ENCODE measurements at places on chromosomes 11 and 22. TPM values are rescaled to one million over a fixed set of nuclear protein-coding genes. Genes with fewer than 3 reads are reported as not detected.

Gene DEUP1
- under 0.01 TPM for total RNA-seq

Gene PTDSS2
- 26.3 TPM for total RNA-seq

Gene ZNF280B
- total RNA-seq: 0.26 TPM

- DNase-seq: no peak
Observed at GRCh38 chr11:1864831-1865665, 12.2 kb downstream of the LSP1 start.

Gene RIN1
- 19.0 TPM for total RNA-seq

GRCh38 chr11:1146365-1146764, 11.4 kb upstream of the MUC5AC start:
- DNase-seq: no peak

GRCh38 chr11:127587511-127587910, 586.9 kb upstream of the KIRREL3 start:
- DNase-seq: no peak

- peak; percentile 90 for DNase-seq
Observed at GRCh38 chr22:30297991-30298701, 8.8 kb upstream of the CASTOR1 start.

GRCh38 chr11:133660202-133660568, 127.9 kb upstream of the OPCML start:
- DNase-seq: no peak

Gene MAJIN
- not detected for total RNA-seq

GRCh38 chr22:19848298-19849224, 6.1 kb downstream of the GNB1L start:
- peak; percentile 70 for DNase-seq

- no peak for DNase-seq
Observed at GRCh38 chr22:42586381-42586780, 28.3 kb downstream of the POLDIP3 start.

Gene VPREB1
- not detected for total RNA-seq

Gene PHF21B
- total RNA-seq: not detected

Data from bronchial epithelial cell (primary cell).